ENCODE measurements at places on chromosomes 6 and 20.

DNA sequence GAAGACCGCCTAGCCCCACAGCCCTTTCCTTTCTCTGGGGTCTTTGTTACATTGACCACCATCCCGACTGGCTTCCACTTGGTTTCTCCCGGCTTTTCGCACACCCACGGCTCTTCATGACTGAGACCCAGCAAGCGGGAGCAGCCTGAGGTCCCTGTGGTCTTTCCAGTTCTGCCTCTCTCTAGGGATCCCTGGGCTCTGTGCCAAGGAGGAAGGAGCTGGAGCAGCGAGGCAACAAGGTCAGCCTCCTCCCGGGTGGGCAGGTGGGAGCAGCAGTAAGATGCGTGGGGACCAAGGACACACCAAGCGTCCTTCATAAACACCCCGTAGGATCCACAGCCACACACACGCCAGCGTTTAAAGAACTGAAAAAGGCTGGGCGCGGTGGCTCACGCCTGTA lies 29.6 kb upstream of the MRGBP start:
- DNase-seq = no peak

- no peak for DNase-seq
These were observed 119.5 kb upstream of the FOXA2 start for GRCh38 chr20:22703843-22704242.

- no peak for DNase-seq
These were observed 156.4 kb upstream of the DTNBP1 start for GRCh38 chr6:15819226-15819625.

DNA sequence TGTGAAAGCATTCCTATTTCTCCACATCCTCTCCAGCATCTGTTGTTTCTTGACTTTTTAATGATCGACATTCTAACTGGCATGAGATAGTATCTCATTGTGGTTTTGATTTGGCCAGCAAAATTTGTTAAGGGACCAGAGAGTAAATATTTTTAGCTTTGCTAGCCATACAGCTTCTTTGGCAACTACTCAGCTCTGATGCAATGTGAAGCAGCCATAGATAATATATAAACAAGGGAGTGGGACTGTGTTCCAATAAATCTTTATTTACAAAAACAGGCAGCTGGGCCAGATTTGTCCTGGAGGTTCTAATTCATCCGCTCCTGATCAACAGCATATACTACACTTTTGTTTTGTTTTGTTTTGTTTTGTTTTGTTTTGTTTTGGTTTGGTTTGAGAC lies 202.9 kb downstream of the ZNF217 start:
- DNase-seq = no peak

- DNase-seq = no peak
These were observed 872.9 kb upstream of the SLC35B3 start for GRCh38 chr6:9308284-9308683.

- DNase-seq = no peak
These were observed 8.9 kb upstream of the DDR1 start for GRCh38 chr6:30875244-30876038.
